Sigmoid colon (tissue), 7 donors: ENCODE measurements at places on chromosomes 13 and 19. TPM values are rescaled to one million over a fixed set of nuclear protein-coding genes. Genes with fewer than 3 reads are reported as not detected.

Gene CD37
- polyA plus RNA-seq: 220 TPM

Gene PRX
- polyA plus RNA-seq: 2.0 TPM

Gene LYL1
- polyA plus RNA-seq: 3.7 TPM

Gene ERICH6B
- polyA plus RNA-seq: not detected

Gene FXYD5
- polyA plus RNA-seq: 18.5 TPM

Gene GPR4
- 0.46 TPM for polyA plus RNA-seq

Gene ZNF175
- polyA plus RNA-seq: 3.6 TPM

Gene CEACAM8
- polyA plus RNA-seq: not detected

Gene ATCAY
- not detected for polyA plus RNA-seq

Gene MBD3L2
- not detected for polyA plus RNA-seq

Gene ZNF560
- polyA plus RNA-seq: not detected

Gene RDH8
- polyA plus RNA-seq: not detected

Gene TJP3
- 158 TPM for polyA plus RNA-seq

Gene MED16
- polyA plus RNA-seq: 62.5 TPM

Gene KLK15
- 2.1 TPM for polyA plus RNA-seq

Gene TEX29
- not detected for polyA plus RNA-seq

Gene ZNF30
- polyA plus RNA-seq: 0.60 TPM

Gene SIGLEC9
- 8.8 TPM for polyA plus RNA-seq

Gene SDHAF1
- polyA plus RNA-seq: 24.0 TPM

Gene ZNF20
- 9.6 TPM for polyA plus RNA-seq

Gene FLT1
- polyA plus RNA-seq: under 0.01 TPM

Gene KLK12
- polyA plus RNA-seq: 2.6 TPM

Gene OR7C1
- polyA plus RNA-seq: under 0.01 TPM

Gene CEACAM3
- polyA plus RNA-seq: not detected

Gene SHC2
- polyA plus RNA-seq: 10.8 TPM

Gene LRFN3
- 9.7 TPM for polyA plus RNA-seq

Gene BICRA
- 12.7 TPM for polyA plus RNA-seq

Gene FOXA3
- polyA plus RNA-seq: 57.1 TPM

Gene C2CD4C
- under 0.01 TPM for polyA plus RNA-seq

Gene ICAM1
- polyA plus RNA-seq: 15.7 TPM

Gene ZSCAN4
- not detected for polyA plus RNA-seq

Gene USHBP1
- polyA plus RNA-seq: 0.23 TPM

Gene RCBTB2
- polyA plus RNA-seq: 4.8 TPM

Gene ZNF135
- polyA plus RNA-seq: 2.8 TPM

Gene KCNJ14
- under 0.01 TPM for polyA plus RNA-seq

Gene KIR2DL1
- 0.06 TPM for polyA plus RNA-seq

Gene APOC4
- not detected for polyA plus RNA-seq

Gene RYR1
- polyA plus RNA-seq: under 0.01 TPM

Gene LILRA6
- 1.5 TPM for polyA plus RNA-seq

Gene WDR83
- 8.3 TPM for polyA plus RNA-seq

Gene LILRA1
- not detected for polyA plus RNA-seq

Gene TNFSF13B
- polyA plus RNA-seq: 1.8 TPM
